ENCODE measurements at places on chromosomes 2 and 18.

DNA sequence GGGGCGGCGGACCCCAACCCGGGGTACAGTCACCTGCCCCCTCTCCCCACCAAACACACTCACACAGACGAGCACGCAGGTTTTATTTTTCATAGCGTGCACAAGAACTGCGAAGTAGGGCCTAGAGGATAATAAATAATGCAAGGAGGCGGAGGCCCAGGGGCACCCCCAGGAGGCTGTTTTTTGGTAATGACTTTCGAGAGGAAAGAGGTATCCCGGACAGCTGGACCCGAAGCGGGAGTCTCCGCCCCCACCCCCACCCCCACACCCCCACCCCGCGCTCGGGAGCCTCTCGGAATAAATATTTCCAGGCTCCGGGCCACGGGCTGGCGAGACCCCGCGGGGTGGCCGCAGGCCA is 3.4 kb downstream of the CYP26B1 start:
- no peak for DNase-seq

- no peak for DNase-seq
These were observed 65.3 kb downstream of the SUCLG1 start for GRCh38 chr2:84393829-84394228.

GRCh38 chr2:20523073-20523798 is 76.4 kb downstream of the RHOB start:
- DNase-seq = no peak

DNA sequence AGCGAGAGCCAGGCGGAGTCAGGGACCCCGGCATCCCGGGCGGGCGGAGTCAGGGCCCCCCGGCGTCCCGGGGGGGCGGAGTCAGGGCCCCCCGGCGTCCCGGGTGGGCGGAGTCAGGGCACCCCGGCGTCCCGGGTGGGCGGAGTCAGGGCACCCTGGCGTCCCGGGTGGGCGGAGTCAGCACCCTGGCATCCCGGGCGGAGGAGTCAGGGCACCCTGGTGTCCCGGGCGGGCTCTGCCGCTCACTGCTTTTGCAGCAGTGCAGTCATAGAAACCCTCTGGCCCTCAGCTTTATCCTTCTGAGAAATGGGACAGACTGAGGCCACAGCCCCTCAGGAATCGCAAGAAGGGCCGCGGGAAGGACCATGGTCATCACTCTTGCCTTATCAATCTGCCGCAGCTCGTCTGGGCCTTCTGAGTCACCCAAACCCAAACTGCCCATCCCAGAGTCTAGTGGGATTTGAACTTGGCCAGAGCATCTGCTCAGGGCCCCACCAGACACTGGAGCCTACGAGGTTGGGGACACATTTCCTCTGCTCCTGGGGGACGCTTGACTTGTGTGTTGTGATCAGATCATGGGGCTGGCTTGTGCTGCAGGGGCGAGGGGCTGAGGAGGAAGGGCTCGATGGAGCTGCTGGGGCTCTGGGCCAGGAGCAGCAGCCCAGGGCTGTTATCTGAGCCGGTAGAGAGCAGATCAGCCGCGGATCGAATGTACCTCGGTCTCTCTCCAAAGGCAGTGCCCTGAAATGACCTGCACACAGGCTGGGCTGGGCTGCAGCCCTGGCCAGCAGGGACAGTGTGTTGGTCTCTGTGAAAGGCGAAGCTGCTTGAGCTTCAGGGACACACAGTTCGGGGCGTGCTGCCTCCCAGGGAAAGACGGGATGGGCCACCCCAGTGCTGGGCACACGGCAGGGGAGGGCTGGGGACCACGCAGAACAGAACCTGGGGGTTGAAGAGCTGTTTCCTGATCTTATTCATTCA is 290.1 kb upstream of the HDAC4 start:
- no peak for DNase-seq

GRCh38 chr18:79217979-79218604 is 148.9 kb downstream of the ATP9B start:
- DNase-seq = no peak

DNA sequence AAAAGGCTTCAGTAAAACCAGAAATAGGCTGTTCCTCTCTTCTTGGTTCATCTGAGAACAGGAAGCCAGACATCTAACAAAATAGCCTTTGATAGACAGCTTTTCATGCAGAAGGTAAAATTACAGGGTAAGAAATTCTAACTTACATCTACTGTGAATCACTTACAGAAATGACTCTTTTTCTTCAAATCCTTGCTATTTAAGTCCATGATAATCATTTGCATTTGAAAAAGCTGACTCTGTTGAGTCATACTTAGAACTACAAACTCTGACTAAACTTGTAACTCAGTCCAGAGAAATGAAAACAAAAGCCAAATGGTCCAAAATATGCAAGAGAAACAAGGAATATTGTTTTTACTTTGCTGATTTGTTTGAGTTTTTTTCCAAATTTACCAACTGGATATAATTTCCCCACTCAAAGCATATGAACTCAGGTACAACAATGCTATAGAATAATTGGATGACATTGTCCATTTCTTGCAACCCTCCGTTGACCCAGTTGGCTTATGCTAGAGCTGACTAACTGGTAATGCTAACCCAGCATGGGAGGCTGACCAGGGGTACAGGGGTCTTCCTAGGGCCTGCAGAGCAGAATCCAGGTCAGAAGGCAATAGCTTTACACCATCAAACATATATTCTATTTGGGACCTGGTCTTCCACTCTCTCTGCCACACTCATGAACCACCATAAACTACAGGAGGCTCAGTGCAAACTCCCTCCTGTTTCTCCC is 18.8 kb upstream of the MREG start:
- no peak for DNase-seq

DNA sequence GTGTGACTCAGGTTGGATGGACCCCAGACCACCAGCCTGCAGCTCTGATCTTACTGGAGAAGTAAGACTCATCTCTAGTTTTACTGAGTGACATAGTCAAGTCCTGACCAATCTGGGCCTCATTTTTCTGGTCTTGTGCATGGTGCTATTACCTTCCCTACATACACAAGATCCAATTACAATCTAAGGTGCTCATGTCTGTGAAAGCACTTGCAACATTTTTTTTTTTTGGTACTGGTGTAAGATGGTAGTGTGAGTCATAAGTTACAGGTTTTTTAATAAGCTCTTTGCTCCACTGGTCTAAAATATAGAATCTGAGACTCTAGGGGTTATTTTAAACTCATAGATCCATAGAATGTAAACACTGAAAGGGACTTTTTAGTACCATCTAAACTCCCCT is 117.3 kb upstream of the EFEMP1 start:
- DNase-seq = no peak

- DNase-seq = no peak
These were observed 28.2 kb upstream of the STAT4 start for GRCh38 chr2:191178806-191179514.

- DNase-seq = no peak
These were observed 241.5 kb downstream of the SATB2 start for GRCh38 chr2:199216253-199216652.

GRCh38 chr18:3245853-3246634 is 1.6 kb upstream of the MYL12A start:
- peak; percentile 68 for DNase-seq

- DNase-seq = no peak
These were observed 10.6 kb downstream of the C18orf63 start for GRCh38 chr18:74326231-74326630.

DNA sequence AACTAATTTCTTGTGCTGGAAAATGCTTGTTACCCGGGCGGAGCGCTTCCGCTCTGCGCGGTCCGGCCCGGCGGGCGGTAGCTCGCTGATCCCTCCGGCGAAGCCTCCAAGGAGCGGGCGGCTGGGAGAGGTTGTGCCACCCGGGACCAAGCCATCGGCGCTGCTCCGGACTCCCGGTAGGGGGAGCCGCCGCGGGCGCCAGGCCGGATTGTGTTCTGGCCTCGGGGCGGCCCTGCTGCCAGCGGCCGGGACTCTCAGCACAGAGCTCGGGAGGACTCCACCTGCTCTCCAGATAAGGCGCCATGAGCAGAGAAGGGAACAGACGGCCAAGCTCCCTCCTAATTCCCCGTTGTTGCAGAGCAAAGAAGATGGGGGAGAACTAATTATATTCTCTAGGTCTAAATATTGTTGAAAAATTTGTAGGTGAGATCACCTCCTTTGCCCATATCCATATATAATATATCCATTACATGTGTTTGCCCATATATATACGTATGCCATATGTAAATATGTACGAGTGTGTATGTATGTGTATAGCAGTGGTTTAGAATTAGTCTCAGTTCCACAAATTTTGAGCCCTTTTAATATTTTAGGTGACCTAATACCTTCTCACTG is 13.8 kb upstream of the SATB2 start:
- no peak for DNase-seq

- no peak for DNase-seq
These were observed 3.2 kb downstream of the TSHZ1 start for GRCh38 chr18:75213611-75214331.

GRCh38 chr18:63850020-63850419 is 37.5 kb upstream of the SERPINB2 start:
- DNase-seq = no peak

DNA sequence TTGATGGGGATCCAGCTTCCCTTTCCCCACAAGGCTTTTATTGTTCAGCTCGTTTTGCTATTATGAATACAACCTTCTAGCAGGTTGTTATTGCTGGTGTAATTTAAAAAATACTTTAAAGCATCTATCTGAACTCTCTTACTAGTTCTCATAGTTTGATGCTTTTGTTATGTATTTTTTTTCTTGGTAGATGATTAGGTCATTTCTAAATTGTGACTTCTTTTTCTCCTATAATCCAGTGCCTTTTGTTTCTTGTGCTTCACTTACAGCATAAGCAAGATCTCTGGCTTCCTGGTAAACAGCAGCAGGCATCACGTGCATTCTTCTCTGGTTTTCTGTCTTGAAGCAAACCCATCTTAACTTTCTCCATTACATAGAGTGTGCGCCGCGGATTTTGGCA is 96.1 kb downstream of the FAM168B start:
- DNase-seq = no peak

GRCh38 chr2:189214484-189214883 is 34.9 kb upstream of the COL5A2 start:
- no peak for DNase-seq

DNA sequence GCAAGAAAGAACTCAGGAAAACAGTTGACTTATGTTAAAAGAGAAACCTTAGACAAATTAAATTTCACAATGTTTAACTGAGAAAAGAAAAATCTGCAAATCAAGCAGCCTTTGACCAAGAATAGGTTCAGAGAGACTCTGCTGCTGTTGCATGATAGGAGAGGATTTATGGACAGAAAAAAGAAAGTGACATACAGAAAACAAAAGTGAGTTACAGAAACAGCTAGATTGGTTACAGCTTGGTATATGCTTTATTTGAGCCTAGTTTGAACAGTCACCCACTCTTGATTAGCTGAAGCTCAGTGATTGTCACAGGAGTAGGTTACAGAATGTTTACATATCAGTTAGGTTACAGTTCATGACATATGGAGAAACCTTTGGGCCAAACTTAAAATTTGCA is 258.2 kb upstream of the SPOPL start:
- no peak for DNase-seq

DNA sequence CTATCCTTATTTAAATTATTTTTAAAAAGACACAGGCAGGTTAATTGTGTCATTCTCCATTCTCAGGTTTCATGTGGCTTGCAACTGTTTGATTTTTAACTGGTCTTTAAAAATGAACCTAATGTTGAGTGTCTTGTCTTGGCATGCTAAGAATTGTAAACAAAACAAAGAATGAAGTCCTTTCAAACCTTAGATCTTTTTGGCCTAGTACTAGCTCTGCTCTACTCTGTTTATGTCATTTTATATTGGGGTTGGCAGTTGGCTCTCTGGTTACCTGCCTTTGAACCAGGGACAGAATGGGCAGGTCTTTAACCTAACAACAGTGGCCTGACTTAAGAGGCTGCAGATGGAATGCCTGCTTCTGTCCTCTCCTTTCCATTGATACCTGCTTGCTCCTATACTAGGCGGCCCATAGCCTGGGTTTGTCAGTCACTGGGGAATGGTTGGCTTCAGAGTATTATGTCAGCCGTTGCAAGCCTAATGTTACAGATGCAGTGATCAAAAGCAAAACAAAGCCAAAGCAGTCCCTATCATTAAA is 85.5 kb downstream of the MTA3 start:
- DNase-seq = no peak

DNA sequence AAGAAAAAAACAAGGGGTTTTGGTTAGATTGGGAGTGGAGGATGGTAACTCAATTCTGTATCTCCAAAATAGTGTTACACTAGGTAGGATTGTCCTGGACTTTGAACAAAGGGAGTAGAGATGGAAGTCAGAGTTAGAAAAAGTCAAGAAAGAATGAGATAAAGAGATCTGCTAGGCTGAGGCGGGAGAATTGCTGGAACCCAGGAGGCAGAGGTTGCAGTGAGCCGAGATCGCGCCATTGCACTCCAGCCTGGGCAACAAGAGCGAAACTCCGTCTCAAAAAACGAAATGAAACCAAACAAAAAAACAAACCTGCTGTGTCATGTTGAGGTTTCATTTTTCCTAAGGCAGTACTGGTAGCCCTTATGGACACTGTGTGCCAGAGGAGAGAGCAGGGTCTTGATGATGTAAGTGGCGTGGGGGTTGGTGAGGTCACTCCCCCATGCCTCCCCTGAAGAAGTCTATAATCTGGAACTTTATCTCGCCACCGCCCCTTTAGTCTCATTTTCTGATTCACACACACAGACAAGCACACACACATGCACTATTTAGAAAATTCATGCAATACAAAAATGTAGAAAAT is 10.5 kb downstream of the DRC1 start:
- DNase-seq = no peak

- no peak for DNase-seq
These were observed 52.3 kb upstream of the ITGB6 start for GRCh38 chr2:160252278-160252887.

DNA sequence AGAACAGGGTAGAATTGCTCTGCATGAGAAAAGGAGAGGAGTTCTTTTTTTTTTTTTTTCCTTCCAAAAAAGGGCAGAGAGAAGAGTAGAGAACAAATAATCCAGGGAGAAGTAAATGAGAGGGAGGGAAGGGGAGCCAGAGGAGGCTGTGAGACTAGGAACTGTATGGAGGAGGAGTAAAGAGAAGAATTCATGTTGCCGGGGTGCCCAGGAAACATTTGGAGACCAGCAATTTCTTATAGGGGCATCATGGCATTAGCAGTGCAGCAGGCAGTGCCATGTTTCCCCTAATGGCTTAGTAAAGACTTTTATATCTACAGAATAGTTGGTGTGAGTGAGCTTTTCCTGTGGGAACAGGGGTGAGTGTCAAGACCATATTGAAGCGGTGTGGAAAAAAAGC is 86.4 kb upstream of the SESTD1 start:
- no peak for DNase-seq

- DNase-seq = no peak
These were observed 129.3 kb downstream of the FAM210A start for GRCh38 chr18:13597068-13597467.

DNA sequence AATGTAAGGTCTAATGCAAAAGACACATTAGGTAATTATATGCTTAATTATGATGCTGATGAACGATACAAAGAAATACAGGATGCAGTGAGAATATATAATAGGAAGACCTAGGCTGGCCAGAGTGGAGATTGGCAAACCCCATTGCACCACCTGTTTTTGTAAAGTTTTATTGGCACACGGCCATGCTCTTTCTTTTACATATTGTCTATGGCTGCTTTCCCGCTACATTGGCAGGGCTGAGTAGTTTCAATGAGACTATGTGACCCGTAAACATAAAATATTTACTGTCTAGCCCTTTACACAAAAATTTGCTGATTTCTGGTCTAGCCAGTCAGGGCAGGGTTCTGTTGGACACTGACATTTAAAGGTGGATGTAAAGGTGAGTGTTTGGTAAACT is 5.4 kb downstream of the SEC11C start:
- no peak for DNase-seq

- no peak for DNase-seq
These were observed 893.0 kb upstream of the POU3F3 start for GRCh38 chr2:103960951-103961350.

All from left renal cortex interstitium (tissue), 4 donors.